H1 (cell line): ENCODE measurements at places on chromosomes 1 and 21. TPM values are rescaled to one million over a fixed set of nuclear protein-coding genes. Genes with fewer than 3 reads are reported as not detected.

- DNase-seq: no peak
Measured at GRCh38 chr1:234869182-234870019, 259.2 kb downstream of the TOMM20 start.

Gene USH2A
- 0.02 TPM in 2 replicates for polyA plus RNA-seq

GRCh38 chr1:246838118-246838456, 93.7 kb downstream of the AHCTF1 start:
- no peak for DNase-seq

Gene UBL4B
- 0.06 and 0.11 TPM in 2 replicates for polyA plus RNA-seq

GRCh38 chr1:64039390-64039926, 164.0 kb upstream of the UBE2U start:
- no peak for DNase-seq

Gene CAMK1G
- 1.00 and 1.3 TPM in 2 replicates for polyA plus RNA-seq

- DNase-seq: no peak
Measured at GRCh38 chr1:110004583-110004982, 20.0 kb downstream of the AHCYL1 start.

DNA sequence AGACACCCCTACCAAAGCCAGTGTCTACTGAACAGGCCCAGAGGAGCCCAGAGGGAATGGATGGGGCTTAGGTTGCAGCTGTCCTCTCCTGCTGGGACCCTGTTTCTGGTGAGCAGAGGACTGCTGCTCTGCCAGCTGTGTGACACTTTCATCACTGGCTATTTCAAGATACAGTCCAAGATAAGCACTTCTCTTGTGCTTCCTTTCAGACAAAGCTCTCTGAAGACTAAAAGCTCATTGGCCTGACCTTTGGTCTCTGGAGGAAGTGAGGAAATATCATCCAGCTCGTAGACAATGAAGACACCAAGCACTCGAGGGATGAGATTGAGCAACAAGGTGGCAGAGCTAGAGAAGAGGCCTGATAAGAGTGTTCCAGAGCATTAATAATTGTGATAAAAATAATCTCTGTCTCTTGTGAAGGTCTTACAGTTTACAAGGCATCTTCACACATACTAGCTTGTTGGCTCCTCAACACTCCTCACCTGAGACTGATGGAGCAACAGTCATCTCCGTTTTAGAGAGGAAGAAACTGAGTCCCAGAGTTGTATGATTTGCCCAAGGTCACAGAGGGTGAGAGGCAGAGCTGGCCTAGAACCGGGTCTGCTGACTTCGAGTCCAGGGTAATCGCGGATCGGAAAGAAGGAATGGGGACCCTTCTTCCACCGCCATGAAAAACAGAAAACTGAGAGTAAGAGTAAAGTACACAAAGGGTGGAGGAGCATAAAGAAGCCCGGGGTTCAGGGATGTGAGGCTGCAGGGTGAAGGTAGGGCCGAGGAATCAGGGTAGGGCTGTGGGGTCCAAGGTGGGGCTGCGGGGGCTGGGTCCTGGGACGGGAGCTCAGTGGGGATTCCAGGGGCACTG, 666 bp downstream of the PAFAH2 start:
- no peak for DNase-seq

DNA sequence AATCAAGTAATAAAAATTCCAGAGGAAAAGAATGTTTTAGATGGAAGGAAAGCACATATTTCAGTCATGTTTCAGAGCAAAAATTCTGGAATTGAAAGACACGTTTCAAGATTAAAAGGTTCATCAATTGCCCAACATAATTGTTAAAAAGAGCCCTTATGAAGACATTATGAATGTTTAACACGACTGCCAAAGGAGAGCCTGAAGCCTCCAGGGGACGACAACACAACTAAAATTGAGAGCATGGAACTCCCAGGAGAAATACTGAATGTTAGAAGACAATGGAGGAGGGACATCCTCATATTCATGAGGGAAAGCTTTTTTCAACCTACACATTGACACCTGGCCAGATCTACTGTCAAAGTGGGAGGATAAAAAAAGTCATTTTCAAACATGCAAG, 16.0 kb downstream of the OR2T11 start:
- DNase-seq: no peak

DNA sequence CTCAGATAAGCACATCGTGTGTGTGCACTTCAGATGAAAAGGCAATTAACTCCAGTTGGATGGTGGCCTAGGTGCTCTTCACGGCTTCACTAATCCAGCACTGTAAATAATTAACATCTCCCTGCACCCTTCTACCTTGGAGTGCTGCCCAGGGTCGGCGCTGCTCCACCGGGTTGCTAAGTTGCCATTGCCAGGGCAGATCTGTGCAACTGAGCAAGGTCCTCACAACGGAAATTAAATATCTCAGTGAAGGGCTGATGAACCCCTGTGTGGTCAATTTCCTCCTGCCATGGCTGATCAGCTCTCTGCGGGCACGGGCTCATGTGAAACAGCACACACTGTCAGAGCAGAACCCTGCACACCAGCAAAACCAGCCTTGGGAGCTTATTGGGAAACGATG, 63.2 kb downstream of the SYDE2 start:
- no peak for DNase-seq

GRCh38 chr1:212518188-212519054, 85.7 kb downstream of the NENF start:
- DNase-seq: no peak

- DNase-seq: no peak
Measured at GRCh38 chr1:91527266-91527765, 26.7 kb downstream of the CDC7 start.

GRCh38 chr21:35924714-35925301, 135.5 kb downstream of the SETD4 start:
- DNase-seq: no peak

- no peak for DNase-seq
Measured at GRCh38 chr1:39488012-39488545, 3.4 kb upstream of the BMP8A start.

GRCh38 chr1:240829487-240829886, 217.5 kb upstream of the GREM2 start:
- no peak for DNase-seq

- no peak for DNase-seq
Measured at GRCh38 chr21:28338701-28339305, 653.9 kb downstream of the LTN1 start.

Gene ZNF326
- polyA plus RNA-seq: 12.2 and 12.7 TPM in 2 replicates

GRCh38 chr1:216186816-216187215, 236.4 kb downstream of the USH2A start:
- DNase-seq: no peak
